ENCODE measurements at places on chromosomes 7 and 10.

GRCh38 chr7:39703144-39703543, 79.8 kb downstream of the RALA start:
- DNase-seq: no peak

GRCh38 chr7:27651702-27652101, 11.0 kb downstream of the HIBADH start:
- no peak for DNase-seq

GRCh38 chr7:133611955-133612354, 359.1 kb downstream of the EXOC4 start:
- DNase-seq: no peak

DNA sequence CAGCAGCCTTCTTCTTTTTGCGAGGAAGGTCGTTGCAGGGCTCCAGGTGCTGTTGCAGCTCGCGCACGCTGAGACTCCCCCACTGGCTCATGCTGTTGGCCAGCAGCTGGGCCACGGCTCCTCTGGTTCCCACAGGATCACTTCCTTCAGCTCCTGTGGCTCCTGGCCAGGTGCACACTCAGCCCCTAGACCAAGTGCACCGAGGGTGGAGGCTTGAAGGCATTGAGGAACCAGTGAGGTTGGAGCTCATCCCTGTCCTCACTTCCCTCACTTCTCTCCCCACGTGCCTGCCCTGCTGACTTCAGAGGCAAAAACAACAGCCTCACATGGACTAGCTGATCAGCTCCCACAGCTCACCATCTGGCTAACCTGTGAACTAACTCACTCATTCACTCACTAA, 46.2 kb upstream of the ADRB1 start:
- no peak for DNase-seq

- DNase-seq: no peak
Measured at GRCh38 chr7:41786404-41786803, 83.5 kb upstream of the INHBA start.

DNA sequence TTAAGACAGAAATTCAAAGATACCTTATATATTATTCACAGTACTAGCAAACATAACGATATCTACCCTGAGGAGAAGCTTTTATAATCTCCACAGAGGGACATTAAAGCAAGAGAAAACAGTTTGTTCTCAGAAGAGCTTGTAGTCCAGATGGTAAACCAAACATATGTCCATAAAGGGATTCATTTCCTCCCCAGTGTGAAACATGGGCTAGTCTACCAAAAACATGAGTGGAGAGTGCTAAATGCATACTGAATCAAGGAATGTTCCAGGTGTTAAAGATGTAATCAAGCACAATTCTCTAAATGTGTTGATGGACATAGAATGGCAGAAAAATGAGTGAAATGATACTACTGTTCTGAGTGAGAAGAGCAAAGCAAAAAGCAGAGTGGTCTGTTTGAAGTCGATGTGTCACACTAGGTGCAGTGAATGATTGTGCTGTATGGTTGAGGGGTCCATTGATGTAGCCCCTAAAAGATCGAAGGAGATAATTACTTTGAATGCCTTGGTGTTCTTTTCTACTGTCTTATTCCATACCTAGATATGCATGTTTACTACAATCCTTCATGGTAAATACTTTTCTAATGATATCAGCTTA, 25.3 kb downstream of the BCAP29 start:
- DNase-seq: no peak

GRCh38 chr7:155188357-155188756, 109.3 kb upstream of the INSIG1 start:
- no peak for DNase-seq

- no peak for DNase-seq
Measured at GRCh38 chr10:79367426-79368189, 20.3 kb downstream of the PPIF start.

DNA sequence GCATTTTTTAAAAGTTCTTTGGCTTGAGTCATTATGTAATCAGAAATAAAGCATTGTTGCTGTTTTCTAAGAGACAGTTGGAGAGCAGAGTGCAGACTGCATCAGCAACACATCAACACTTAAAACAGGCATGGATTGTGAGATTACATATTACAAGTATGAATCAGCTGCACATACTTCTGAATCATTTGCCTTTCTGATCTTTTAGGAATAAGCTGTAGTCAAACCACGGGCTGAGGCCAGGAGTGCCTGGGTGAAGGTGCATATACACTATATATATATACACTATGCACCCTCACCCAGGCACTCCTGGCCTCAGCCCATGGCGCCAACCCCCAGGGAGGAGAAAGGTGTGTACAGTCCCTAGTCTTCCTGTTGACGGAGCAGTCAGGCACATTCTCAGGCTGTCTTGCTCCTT, 52.4 kb upstream of the DLX6 start:
- no peak for DNase-seq

GRCh38 chr10:8453587-8453986, 399.1 kb downstream of the GATA3 start:
- DNase-seq: no peak

GRCh38 chr10:72329290-72330068, 25.2 kb downstream of the DNAJB12 start:
- no peak for DNase-seq

- no peak for DNase-seq
Measured at GRCh38 chr7:20129920-20130319, 87.3 kb downstream of the MACC1 start.

- DNase-seq: no peak
Measured at GRCh38 chr7:85714043-85714578, 527.3 kb upstream of the SEMA3D start.

- DNase-seq: no peak
Measured at GRCh38 chr7:40223451-40224127, 88.8 kb downstream of the SUGCT start.

DNA sequence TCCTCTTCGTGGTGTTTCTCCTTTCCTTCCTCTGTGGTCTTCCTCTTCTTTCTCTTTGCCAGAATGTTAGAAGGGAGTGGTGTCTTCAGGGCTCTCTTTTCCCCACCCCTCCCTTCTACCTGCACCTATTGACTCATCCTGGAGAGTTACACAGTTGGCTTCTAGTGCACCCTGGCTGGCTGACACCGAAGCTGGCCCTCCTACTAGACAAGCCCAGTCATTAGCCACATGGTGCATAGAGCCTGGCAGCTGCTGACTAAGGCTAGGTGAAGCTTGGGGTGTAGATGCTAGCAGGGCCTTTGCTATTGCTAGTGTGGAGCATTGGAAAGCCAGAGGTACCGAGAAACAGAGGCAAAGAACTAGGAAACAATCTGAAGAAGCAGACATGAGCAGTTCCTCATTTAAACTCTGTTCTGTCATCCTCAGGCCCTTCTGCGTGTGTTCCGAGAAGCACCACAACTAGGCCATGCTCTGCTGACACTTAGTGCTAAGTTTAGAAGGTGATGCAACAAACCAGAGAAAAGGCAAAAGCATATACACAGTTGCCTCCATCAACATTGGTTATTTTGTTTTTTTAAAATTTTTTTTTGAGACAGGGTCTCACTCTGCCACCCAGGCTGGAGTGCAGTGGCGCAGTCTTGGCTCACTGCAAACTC, 213.9 kb downstream of the BAMBI start:
- no peak for DNase-seq

- no peak for DNase-seq
Measured at GRCh38 chr10:73873838-73874215, 528 bp downstream of the CAMK2G start.

- DNase-seq: peak; percentile 28
Measured at GRCh38 chr10:113960617-113961181, 83.0 kb upstream of the ADRB1 start.

- no peak for DNase-seq
Measured at GRCh38 chr7:113394856-113395255, 276.5 kb upstream of the SMIM30 start.

DNA sequence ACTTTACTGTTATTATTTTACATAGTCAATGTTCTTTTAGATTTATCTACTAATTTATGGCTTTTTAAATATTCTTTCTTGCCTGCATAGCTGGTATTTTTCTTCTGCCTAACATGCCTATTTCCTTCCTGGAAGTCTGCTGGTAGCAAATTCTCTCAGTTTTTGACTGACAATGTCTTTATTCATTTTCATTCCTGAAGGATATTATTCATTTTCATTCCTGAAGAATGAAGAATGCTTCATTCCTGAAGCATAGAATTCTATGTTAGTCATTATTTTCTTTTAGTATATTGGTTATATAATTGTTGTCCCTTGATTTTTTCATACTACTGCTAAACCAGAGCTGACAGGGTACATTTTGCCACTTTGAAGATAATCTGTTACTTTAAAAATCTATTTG, 41.8 kb downstream of the TMEM168 start:
- no peak for DNase-seq

DNA sequence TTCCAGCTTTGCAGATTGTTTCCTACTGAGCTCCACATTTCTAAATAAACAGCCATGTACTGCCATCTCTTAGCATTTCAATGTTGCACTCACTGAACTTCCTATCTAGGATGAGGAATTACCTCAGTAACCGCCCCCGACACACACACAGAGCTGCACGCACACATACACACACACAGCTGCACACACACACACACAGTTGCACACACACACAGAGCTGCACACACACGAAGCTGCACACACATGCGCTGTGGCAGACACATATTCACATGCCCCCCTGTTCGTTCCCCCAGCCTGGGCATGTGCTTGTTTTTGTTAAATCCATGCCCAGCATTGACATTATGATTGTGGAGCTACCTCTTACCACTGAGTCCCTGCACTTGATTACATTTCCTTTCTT, 39.6 kb upstream of the CNPY1 start:
- no peak for DNase-seq

DNA sequence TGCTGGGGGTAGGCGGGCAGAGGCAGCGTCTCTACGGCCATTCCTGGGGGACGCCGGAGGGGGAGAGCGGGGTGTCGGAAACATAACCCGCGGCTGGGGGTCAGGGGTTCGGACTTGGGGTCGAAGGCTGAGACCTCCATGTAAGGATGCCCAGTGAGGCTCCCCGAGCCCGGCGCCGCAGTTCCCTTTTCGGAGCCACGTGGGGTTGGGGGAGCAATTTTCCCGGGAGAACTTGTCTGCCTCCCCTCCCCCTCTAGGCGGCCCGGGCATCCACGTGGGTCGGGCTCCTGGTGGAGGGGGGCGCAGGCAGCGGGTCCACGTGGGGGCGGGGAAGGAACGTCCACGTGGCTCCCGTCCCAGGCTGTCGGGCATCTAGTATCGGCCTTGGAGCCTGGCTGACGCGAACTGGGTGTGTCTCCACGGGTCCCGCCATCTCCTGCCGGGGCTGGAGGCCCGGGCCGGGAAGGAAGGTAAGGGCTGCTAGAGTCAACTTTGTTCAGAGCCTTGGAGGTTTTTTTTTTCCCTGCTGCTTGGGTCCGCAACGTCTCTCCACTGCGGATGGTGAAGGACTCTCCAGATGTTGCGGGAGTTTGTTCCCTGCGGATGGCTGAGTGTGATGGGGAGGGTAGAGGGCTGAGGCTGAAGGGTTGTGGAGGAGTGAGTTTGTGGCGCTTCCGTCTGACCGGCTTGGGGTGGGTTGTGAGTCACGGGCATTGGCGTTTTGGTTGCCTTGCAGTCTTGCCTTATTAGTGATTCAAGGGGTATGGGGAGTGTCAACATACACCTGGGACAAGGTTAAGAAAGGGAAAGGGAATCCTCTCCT, 744 bp downstream of the PPRC1 start:
- peak; percentile 81 for DNase-seq

GRCh38 chr10:132526676-132527075, 10.9 kb upstream of the INPP5A start:
- no peak for DNase-seq

- DNase-seq: no peak
Measured at GRCh38 chr10:90856261-90856660, 1.6 kb downstream of the HTR7 start.

DNA sequence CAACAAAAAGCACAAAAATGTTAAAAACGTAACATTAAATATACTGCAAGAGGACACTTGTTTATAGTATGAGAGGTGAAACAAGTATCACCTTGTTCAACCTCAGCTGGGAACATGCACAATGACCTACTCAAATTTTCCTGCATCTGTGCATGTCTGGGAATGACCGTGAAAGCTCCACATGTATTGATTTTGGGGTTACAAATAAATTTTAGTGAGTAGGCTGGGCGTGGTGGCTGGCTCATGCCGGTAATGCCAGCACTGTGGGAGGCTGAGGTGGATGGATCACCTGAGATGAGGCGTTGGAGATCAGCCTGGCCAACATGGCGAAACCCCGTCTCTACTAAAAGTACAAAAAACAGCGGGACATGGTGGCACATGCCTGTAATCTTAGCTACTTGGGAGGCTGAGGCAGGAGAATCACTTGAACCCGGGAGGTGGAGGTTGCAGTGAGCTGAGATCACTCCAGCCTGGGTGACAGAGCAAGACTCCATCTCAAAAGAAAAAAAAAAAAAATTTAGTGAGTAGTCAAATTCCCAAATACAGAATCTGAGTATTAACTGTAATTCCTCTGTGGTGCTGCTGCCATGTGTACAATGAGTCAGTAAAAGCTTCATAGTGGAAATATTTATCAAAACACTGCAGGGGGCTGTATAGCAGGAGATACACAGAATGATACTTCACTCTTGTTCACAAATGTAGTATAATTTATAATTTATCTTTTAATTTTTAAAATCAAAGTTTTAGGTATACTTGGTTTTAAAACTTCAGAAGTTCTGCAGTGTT, 41.1 kb downstream of the SUGCT start:
- no peak for DNase-seq

DNA sequence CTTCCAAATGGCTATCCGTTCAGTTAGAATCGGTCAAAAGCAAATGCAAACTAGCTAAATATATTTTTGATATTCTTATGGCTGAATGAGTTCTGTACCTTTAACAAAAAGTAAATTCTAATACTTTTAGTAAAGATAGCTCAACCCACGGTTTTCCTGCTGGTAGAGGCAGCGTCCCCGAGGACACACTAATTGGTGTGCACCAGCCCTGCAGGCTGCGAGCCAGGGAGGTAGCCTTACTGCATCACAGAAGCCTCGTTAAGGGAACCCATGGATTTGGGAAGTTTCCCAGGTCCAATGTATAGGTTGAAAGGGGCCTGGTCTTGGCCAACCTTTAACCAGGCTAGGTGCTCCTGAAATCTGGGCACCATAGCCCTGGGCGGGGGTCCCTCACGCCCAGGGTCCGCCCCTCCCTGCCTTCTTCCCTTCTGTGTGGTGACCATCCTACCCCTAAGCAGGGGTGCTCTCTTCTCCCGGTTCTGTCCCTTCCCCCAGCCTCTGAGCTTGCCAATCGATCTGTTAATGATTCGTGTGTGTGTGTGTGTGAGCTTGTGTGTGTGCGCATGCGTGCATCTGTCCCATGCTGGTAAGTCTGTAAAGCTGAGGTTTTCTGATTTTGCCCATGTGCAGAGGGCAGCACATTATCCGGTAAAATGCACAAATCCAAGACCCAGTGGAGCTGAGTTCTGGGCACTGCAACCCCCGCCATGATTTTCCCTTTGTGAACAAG, 191.7 kb downstream of the TCERG1L start:
- no peak for DNase-seq

DNA sequence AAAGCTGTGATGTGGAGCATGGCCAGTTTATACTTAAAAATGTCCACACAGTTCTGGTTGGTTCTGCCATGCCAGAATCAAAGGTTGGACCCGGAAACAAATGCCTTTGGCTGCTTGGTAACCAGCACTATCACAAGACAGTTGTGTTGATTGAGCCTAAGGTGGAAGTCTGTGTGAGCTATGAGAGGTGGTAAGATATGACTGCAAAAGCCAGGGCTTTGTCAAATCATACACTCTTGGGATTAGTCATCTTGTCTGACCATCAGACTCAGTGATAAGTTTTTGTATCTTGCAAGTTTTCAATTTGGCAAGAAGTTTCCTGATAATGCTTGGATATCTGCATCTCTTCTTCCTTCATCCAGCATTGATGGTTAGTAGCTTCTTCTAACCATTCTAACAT, 35.5 kb downstream of the GPR141 start:
- no peak for DNase-seq

- DNase-seq: no peak
Measured at GRCh38 chr10:78821052-78821451, 247.7 kb upstream of the ZMIZ1 start.

GRCh38 chr7:36852931-36853330, 128.6 kb upstream of the AOAH start:
- no peak for DNase-seq
